ENCODE measurements at places on chromosomes 5 and 9. TPM values are rescaled to one million over a fixed set of nuclear protein-coding genes. Genes with fewer than 3 reads are reported as not detected.

Gene PARP8
- total RNA-seq = 29.9 TPM

Gene C5orf46
- not detected for total RNA-seq

Gene HCN1
- 0.09 TPM for total RNA-seq

Gene POMT1
- 18.7 TPM for total RNA-seq

Gene ACSL6
- not detected for total RNA-seq

Gene PTPRD
- total RNA-seq = 7.3 TPM

Gene IRX4
- not detected for total RNA-seq

Gene PCDHGA5
- total RNA-seq = 14.5 TPM

Gene PRUNE2
- total RNA-seq = 13.4 TPM

Gene COL27A1
- total RNA-seq = 10.2 TPM

Gene GALNT12
- total RNA-seq = 1.6 TPM

Gene GPR151
- not detected for total RNA-seq

Gene NMUR2
- total RNA-seq = not detected

Gene NUTM2F
- not detected for total RNA-seq

Gene PFN3
- not detected for total RNA-seq

Measured in omental fat pad (tissue), 4 donors.